ENCODE measurements at places on chromosomes 2 and 18.
A peak's percentile ranks its signal among the peaks of the same experiment; 100 is the strongest.

DNA sequence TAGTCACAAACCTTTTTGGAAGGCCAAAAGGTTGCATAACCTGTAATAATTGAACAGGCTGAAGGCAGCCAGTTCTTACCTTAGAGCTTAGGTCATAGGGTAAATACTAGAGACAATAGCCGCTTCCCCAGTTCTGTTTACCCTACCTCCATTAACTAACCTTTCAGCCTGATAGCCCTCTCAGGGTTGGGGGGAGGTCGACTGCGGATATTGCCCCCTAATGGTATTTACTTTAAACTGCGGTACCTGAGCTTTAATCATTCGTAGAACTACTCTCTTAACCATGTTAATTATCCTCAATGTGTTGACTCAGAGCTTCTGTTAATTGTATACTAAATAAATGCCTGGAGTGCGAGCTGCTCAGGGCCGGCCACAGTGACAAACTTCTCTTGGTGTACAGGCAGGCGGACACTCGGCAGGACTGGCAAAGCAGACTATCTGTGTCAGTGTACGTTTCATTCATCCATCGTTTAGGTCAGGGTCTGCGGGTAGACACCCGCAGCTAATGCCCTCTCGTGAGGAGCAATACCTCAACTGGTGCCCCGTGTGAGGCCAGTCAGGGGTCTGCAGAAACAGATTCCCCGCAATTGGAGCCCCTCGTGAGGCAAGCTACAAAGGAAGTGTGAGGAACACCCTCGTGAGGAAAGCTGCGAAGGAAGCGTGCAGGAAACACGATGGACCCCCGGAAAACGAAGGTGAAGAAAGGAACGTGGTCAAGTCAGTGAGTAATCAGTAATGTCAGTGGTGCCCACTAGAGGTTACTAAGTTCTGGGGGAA is 115.3 kb upstream of the SCN7A start:
- DNase-seq = peak; percentile 33

GRCh38 chr2:21779786-21780185 is 656.0 kb downstream of the TDRD15 start:
- no peak for DNase-seq

- DNase-seq = no peak
Measured at GRCh38 chr2:72204156-72204785, 56.6 kb upstream of the CYP26B1 start.

DNA sequence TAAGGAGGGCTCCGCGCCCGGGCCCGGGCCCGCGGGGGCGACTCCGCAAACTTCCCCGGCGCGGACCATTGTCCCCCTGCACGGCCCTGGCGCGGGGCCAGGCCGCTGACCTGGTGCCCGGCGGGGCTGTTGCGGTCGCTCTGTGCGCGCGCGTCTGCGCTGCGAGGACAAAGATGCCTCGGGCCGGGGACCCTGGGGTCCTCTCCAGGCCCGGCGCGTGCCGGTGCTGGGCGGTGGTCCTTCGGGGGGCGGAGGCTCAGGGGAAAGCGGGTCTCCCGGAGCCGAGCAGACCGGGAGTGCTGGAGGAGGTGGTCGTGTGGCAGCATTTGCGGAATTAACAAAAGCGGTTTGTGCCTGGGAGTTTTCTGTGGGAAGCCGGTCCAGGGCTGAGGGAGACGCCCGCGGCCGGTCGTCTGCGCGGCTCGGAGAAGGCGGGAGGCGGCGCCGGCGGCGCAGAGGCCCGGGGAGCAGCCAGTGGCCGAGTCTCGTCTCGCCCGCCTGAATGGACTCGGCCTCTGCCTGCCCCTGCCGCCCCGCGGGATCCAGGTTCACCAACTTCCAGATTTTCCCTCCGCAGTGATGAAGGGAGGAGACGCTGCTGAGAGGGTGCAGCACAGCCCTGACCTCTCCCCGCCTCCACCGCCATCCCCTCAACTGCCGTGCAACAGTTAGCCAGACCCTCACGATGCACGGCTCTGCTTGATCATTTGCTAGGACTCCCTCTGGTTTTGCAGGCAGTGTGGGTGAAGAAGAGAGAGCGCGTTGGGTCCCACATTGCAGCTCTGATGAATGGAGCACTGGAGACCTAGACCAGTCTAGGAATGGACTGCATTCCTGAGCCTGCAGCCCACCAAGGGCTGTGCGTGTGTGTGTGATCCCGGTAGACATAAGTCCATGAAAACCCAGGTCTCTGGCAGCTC is 705 bp downstream of the EFR3B start:
- peak; percentile 57 for DNase-seq

DNA sequence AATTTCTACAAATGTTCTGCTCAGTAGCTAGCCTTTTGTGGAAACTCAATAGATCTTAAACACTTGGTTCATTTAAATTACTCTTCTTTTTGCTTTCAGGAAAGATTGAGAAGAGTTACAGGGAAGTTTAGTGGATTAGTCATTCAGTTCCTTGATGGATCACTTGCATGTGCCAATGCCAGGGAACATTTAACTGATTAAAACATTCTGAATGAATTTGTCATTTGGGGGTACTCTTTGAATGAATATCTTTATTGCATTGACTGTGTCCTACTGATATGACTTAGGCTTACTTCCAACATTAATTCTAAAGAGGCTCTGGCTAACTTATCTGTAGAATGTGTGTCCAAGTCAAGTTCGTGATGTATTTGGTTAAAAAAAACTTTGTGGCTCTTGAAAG is 199.8 kb downstream of the PLCL1 start:
- no peak for DNase-seq

- DNase-seq = no peak
Measured at GRCh38 chr2:84487298-84487996, 28.4 kb upstream of the SUCLG1 start.

DNA sequence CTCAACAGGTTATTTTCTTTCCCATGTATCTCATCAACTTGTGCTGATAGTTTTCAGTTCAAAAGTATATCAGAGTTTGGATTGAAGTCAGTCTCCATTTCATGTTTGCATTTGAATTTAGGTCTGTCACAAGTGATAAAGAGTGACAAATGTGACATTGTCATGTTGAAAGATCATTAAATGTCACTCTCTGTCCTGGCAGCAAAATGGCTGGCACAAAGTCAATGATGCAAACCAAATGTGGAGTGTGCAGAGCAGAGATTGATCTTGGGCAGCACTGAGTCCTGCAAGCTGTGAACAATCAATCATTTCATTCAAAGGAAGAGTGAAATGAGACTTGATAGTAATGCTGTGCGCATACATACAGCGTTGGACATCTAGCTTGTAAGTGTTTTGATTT is 421.8 kb upstream of the CDH7 start:
- no peak for DNase-seq

GRCh38 chr2:217774232-217774631 is 228.6 kb downstream of the TNS1 start:
- no peak for DNase-seq

GRCh38 chr18:23992089-23992940 is 22.2 kb upstream of the TTC39C start:
- DNase-seq = peak; percentile 60

GRCh38 chr2:195352581-195352980 is 304.4 kb upstream of the SLC39A10 start:
- DNase-seq = no peak

GRCh38 chr2:201349601-201350000 is 7.5 kb downstream of the FLACC1 start:
- no peak for DNase-seq

- no peak for DNase-seq
Measured at GRCh38 chr2:101558740-101559525, 84.0 kb upstream of the RFX8 start.

DNA sequence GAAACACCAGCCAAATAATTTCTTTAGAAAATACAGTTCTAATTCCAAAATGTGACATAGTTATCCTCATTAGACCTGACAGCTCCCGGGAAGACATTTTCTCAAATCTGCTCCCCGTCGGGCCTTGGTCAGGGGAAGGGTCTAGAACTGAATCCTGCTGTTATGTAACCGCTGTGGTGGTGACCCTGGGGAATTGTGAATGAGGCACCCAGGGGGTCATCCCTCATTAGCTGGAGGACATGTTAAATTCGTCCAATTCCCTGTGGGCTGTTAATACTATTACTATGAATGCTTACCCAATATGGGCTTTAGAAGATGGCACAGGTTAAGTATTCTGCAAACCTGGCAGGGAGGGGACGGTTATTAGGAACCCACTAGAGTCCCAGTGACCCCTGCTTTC is 11.8 kb downstream of the CPLX4 start:
- DNase-seq = no peak

- no peak for DNase-seq
Measured at GRCh38 chr2:9655441-9656269, 24.9 kb upstream of the YWHAQ start.

DNA sequence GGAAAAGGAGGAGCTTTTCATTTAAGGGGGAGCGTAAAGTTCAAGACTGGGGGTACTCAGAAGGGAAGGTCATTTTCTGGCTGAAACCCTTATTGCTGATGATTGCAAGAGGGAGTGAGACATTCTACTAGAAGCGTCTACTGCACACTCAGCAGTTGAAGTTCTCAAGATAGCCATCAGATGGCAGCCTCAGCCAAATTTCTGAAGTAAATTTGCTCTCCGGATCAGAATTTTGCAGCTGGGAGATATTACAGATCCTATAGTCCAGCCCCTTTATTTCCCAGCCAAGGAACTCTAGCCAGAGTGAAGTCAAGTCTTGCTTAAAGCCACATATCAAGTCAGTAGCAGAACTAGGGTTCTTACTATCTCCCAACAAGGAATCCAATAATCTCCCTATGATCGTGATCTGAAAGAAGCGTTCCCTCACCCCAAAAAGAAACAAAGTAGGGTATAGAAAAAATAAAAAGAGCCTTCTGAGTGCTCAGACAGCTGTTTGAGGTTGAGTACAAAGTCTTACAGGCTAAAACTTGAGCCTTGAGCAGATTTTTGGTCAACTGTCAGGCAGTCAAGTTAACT is 24.0 kb downstream of the RAX start:
- DNase-seq = peak; percentile 85

DNA sequence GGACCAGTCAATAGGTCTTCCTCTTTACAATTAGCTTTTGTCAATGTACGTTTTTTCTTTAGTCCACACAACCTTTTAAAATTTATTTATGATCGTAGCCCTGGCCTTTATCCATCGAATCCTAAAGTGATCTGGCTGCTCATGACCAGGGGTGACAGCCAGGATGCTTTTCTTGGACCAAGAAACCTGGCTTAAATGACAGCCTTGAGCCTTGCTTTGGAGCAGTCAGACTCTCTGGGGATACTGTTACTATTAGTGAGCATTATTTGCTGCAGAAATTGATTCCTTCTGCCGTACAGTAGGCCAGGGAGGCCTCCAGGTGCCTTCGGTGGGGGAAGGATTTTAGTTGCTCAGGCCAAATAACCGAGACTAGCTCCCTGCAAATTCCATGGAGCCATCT is 70.2 kb downstream of the AGAP1 start:
- no peak for DNase-seq

DNA sequence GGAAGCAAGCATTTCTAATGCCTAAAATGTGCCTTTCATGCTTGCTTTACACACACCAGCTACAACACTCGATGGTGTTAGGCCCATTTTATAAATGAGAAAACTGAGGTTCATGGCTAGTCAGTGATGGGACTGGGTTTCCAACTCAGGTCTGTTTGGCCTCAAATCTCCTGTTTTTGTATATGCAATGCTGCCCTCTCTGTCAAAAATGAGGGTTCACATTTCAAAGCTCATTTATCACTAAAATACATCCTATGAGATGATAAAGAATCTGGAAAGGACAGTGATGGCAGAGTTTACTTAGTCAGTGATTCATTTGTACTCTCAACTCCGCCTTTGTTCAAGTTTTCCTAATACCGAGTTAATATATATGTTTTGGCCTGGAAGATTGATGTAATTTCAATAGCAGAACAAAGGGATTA is 92.3 kb downstream of the KCTD1 start:
- DNase-seq = no peak

- DNase-seq = no peak
Measured at GRCh38 chr2:95377216-95378123, 25.0 kb upstream of the FAHD2A start.

- no peak for DNase-seq
Measured at GRCh38 chr2:224528171-224528570, 57.0 kb downstream of the CUL3 start.

- DNase-seq = no peak
Measured at GRCh38 chr18:48640566-48641270, 101.9 kb downstream of the CTIF start.

GRCh38 chr2:64354857-64355680 is 98.9 kb upstream of the LGALSL start:
- DNase-seq = no peak

DNA sequence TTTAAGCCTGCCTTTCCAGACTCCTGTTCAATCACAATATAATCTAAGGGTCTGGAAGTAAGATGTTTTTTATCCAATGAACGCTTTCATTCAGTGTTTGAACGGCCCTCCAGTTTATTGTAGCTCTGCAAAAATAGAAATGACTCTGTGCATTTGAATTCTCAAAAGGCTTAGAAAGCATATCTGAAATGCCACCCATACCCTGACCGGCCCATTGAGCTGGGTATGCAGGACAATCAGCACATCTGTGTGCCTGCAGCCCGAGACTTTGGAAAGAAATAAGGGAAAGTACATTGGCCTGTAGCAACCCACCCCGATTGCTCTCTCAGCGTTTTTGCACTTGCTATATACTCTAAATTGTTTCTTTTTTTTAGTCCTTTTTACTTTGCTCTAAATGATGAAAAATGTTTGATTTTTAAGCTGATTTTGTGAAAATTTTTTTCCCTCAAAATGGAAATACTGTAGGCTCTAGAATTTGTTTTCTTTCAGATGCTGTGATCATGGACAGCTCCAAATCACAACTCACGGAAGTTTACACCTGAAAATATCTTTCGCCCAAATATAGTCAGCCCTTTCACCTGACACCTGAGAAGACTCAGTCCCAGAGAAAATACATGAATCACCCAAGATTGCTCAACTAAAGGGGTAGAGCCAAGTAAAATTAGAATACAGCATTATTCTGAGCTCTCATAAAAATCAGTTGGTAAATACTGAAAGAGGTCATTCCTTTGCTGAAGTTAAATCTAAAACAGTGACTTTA is 194.5 kb upstream of the SIX3 start:
- no peak for DNase-seq

GRCh38 chr2:105959357-105959756 is 214.6 kb downstream of the NCK2 start:
- no peak for DNase-seq

GRCh38 chr18:2256577-2256976 is 314.7 kb downstream of the METTL4 start:
- no peak for DNase-seq

- DNase-seq = no peak
Measured at GRCh38 chr18:11714244-11714918, 25.3 kb downstream of the GNAL start.

GRCh38 chr18:11600321-11600720 is 9.1 kb upstream of the SLC35G4 start:
- no peak for DNase-seq

GRCh38 chr2:69272803-69273471 is 114.1 kb downstream of the GFPT1 start:
- no peak for DNase-seq

DNA sequence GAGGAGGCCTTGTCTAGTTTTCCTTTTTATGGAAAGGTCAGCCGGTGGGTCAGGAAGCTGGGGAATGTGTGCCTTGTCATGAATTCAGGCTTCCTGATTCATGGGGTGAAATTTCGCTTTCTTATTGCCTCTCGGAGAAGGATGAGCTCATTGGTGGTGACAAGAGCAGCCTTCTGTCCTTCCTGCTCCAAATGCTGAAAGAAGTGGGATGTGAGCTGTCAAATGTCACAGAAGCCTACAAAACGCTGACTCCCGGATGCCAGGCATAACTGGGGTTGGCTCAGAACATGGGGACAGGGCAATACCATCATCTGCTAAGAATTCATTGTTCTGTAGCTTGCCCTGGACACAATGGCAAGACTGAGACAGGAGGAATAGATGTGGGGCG is 55.8 kb upstream of the FAM136A start:
- no peak for DNase-seq

Data from COR-L47 (cell line).